Left renal cortex interstitium (tissue), 4 donors: ENCODE measurements at places on chromosomes 4 and X. TPM values are rescaled to one million over a fixed set of nuclear protein-coding genes. Genes with fewer than 3 reads are reported as not detected.

The MAGED4B gene
- 87.5 TPM for polyA plus RNA-seq

The MAB21L2 gene
- 0.21 TPM for polyA plus RNA-seq

The TACR3 gene
- polyA plus RNA-seq: 1.7 TPM

The NAP1L2 gene
- 4.0 TPM for polyA plus RNA-seq

The ASB12 gene
- polyA plus RNA-seq: 0.48 TPM

The USP26 gene
- not detected for polyA plus RNA-seq

The CYLC1 gene
- polyA plus RNA-seq: not detected

The DCLK2 gene
- 12.4 TPM for polyA plus RNA-seq

The SHISA3 gene
- polyA plus RNA-seq: 79.9 TPM

The RHOXF2B gene
- polyA plus RNA-seq: 0.14 TPM

The TRPC5OS gene
- 0.09 TPM for polyA plus RNA-seq

The SEPTIN6 gene
- 61.0 TPM for polyA plus RNA-seq

The SOWAHD gene
- polyA plus RNA-seq: 0.79 TPM

The GABRE gene
- 4.2 TPM for polyA plus RNA-seq

The ARSJ gene
- 15.3 TPM for polyA plus RNA-seq

The PDLIM5 gene
- polyA plus RNA-seq: 42.5 TPM

The SPATA4 gene
- 1.5 TPM for polyA plus RNA-seq

The GRIA2 gene
- 2.1 TPM for polyA plus RNA-seq

The IL1RAPL1 gene
- 2.7 TPM for polyA plus RNA-seq

The MAGEA4 gene
- not detected for polyA plus RNA-seq

The YTHDC1 gene
- polyA plus RNA-seq: 180 TPM

The RAB9A gene
- polyA plus RNA-seq: 23.4 TPM

The ERCC6L gene
- polyA plus RNA-seq: 4.4 TPM

The TMEM31 gene
- polyA plus RNA-seq: 1.3 TPM

The CAPN6 gene
- polyA plus RNA-seq: 24.9 TPM

The UGT2B17 gene
- not detected for polyA plus RNA-seq

The CFP gene
- polyA plus RNA-seq: 1.7 TPM

The NDP gene
- polyA plus RNA-seq: 4.9 TPM

The MUC7 gene
- 0.13 TPM for polyA plus RNA-seq

The CUL4B gene
- 64.9 TPM for polyA plus RNA-seq

The LDOC1 gene
- 73.5 TPM for polyA plus RNA-seq

The POF1B gene
- polyA plus RNA-seq: 0.44 TPM

The GPR78 gene
- 1.8 TPM for polyA plus RNA-seq

The SEC24B gene
- 43.0 TPM for polyA plus RNA-seq

The PSAPL1 gene
- not detected for polyA plus RNA-seq

The GTPBP6 gene
- 59.4 TPM for polyA plus RNA-seq

The ARMCX1 gene
- polyA plus RNA-seq: 50.8 TPM

The MAGED1 gene
- polyA plus RNA-seq: 296 TPM

The PPBP gene
- 12.0 TPM for polyA plus RNA-seq

The ASMT gene
- 0.44 TPM for polyA plus RNA-seq

The ADGRG2 gene
- 12.2 TPM for polyA plus RNA-seq

The TRO gene
- 142 TPM for polyA plus RNA-seq

The CPE gene
- 194 TPM for polyA plus RNA-seq

The USP17L15 gene
- polyA plus RNA-seq: not detected

The SPANXC gene
- not detected for polyA plus RNA-seq

The NHS gene
- 22.7 TPM for polyA plus RNA-seq

The GSX2 gene
- polyA plus RNA-seq: not detected

The UGT2B11 gene
- 4.9 TPM for polyA plus RNA-seq

The PAGE2B gene
- not detected for polyA plus RNA-seq

The VEGFC gene
- 17.7 TPM for polyA plus RNA-seq

The DDIT4L gene
- polyA plus RNA-seq: 2.7 TPM

The GDPD2 gene
- polyA plus RNA-seq: 1.5 TPM

The FDCSP gene
- polyA plus RNA-seq: 0.79 TPM

The MAP9 gene
- 30.3 TPM for polyA plus RNA-seq

The PTCHD1 gene
- 0.60 TPM for polyA plus RNA-seq

The GAGE12H gene
- not detected for polyA plus RNA-seq
